H7 (cell line): ENCODE measurements at places on chromosomes 5 and 9.

- no peak for DNase-seq
These were observed 1862.8 kb downstream of the EFNA5 start for GRCh38 chr5:105807951-105808350.

DNA sequence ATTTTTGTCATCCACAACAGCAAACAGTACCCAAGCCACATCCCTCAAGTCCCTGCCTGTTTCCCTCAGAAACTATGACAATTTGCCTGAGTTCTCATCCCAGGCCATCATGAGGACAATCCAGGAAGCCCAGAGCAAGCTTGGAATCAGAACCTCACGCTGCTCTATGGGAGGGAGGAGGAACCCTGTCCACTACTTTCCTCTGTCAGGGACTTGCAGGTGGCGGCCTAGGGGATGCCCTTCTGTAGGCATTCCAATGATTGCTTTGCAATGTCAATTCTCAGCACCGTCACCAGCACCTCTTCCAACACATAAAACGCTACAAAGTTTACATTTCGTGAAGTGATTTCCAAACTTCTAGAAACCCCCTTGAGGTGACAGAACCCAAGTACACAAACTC lies 170.4 kb upstream of the FSTL4 start:
- DNase-seq: no peak

DNA sequence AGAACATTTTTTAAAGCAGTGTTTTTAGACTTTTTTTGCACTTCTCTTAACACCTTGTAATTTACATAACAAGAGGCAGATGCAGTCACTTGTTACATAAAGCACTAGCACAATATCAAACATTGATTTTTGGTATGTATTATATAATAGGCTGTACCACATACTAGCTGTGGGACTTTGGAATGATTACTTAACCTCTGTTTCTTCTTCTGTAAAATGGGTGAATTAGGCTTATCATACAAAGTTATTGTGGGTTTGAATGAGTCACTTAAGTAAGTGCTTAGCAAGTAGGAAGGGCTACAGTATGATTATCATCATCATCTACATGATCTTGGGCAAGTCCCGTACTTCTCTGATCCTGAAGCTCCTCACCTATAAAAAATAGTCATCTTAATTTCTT lies 2.1 kb downstream of the FAM81B start:
- no peak for DNase-seq

DNA sequence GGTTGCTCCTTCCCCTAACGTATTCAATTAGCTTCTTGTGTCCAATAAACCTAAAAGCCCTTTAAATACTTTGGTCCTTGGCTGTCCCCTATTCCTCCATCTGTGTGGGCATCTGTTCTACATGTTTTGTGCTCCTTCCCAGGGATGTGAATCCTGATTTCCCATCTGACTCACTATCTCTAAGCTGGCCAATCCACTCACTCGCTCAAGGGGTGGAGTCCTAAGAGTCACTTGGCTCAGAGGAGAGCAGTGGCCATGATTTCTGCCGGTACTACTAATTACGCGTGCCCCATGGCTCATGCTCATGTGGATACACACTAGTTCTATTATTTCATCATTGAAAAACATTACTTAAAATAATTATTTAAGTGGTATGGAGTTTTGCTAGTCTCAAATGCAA lies 89.6 kb downstream of the TAF11L14 start:
- DNase-seq: no peak

- no peak for DNase-seq
These were observed 126.5 kb downstream of the MRPL36 start for GRCh38 chr5:1673042-1673677.

DNA sequence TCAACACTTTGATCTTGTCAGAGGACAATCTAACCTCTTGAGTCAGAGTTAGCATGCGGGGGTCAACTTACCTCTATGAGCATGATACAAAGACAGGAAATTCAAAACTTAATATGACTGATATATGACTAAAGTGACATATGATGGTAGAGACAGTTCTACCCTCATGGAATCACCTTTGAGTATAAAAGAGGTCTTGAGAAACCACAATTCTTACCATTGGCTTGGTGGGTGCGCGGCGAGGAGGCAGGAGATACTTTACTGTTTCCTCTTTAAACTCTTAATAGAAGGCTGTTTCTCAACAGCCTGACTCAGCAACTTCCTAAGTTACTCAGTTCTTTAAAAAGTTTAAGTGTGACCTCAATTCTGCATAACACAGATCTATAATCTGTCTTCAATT lies 372.8 kb downstream of the KIAA0825 start:
- no peak for DNase-seq

- peak; percentile 83 for DNase-seq
These were observed 127.2 kb downstream of the MRPL36 start for GRCh38 chr5:1672396-1672795.

DNA sequence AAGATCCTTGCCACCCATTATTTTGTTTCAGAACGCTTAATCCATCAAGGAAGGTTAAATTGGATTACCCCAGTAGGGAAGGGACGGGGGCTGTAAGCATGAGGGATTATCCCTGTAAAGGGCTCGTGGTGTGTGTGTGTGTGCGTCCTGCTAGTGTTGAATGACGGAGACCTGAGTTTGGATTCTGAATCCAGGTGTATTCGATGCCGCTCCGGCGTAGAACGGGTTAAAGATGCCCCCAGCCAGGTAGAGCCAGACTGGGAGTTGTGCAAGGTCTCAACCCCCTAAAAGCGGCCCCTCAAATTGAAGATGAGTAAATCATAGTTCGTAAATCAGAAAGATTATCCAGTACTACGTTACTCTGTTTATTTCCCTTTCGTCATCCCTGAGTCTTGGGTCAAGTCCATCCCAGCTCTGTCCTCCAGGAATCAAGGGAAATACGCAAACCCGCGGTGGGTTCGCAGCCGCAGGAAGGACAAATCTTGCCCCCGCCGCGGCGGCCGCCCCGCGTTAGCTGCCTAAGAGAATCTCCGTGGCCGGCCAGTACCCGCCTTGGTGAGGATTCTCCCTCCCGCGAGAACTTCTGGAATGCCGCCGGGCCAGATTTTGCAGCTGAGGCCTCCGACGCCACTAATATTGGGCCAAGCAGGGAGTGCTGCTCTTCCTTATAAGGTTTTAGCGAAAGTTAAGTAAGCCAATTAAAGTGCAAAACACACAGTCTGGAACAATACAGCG lies 586 bp upstream of the MTAP start:
- DNase-seq: peak; percentile 77

DNA sequence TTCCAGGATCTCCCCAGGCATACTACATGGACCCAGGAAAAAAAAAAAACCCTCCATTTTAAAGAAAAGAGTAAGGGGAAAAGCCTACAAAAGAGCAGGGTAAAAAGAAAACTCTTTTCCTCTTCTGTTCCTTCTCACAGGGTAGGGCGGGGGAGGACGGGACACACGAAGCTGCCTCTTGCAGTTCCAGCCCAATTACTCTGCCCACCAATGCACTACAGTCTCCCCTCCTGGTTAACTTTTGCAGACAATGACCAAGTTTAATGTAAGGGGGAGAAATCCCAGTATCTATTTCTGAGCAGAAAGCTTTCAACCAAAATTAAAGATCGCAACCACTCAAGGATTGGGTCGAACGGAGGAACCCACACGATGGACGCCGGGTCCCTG lies 1.3 kb downstream of the BRD3 start:
- peak; percentile 77 for DNase-seq

DNA sequence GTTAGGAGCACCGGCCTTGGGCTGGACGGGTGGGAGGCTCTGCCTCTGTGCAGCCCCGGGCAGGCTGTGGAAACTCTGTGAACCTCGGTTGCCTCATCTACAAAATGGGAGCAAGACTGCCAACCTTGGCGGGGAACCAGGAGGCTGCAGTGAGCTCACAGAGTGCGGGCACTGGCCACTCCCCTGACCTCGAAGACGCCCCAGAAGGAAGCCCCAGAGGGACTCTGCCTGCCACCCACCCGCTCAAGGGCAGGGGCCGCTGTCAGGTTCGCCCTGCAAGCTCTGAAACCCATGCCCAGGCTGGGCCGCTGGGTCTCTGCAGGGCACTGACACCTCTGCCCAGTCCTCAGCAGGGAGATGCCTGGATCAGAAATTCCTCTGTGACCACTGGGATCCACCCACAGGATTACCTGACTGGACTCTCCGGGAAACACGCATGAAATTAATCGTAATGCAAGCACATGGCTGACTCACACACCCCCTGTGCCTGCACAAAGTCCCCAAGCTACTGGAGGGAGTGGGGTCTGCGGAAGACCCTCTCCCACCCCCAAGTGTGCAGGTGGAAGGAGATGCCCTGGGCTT lies 7.4 kb downstream of the CCDC187 start:
- no peak for DNase-seq

DNA sequence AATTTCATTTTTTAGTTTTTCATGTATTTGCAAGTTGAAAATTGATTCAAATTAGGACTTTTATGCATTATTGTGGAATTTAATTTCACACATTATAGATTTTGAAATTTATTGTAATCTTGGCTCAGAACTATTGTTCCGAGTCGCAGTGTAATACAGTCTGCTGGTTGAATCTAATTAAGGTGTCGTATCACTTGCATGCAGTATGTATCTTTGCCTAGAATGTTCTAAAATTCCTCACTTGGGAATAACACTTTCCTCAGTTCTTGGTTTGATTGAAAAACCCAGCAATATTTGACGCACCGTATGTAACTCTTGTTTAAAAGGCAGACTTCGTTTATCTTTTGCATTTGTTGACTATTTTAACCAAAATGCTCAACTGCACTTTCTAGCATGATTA lies 49.4 kb downstream of the MELK start:
- no peak for DNase-seq

DNA sequence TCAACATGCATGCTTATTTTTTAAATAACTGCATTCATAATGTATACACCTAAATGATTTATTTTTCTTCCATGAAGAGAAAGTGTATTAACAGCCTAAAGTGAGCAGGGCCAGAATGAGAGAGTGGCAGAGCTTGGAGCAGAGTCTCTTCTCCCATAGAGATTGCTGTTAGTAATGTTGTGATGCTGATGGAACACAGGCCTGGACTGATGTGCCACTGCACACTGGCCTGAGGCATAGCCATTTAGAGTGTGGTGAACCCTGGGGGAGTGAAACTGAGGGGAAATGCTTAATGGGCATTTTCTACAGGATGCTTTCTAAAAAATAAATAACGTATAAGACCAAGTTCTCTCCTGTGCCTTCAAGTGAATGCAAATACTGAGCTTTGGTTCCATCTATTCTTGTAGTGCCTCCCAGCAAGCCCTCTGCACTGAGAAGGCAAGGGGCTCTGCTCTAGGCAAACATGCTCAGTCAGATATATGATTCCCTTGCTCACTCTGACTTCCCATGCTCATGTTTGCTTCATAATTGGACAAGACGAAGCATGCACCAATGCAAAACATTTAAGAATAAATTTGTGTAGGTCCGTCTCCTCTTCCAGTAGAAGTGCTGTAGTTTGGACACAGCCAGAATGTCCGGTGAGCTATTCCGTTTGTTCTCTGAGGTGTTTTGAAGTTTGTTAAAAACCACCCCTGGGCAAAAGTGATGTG lies 185.7 kb downstream of the PBX3 start:
- no peak for DNase-seq
